ENCODE measurements at places on chromosomes 7 and 10. TPM values are rescaled to one million over a fixed set of nuclear protein-coding genes. Genes with fewer than 3 reads are reported as not detected.

GRCh38 chr10:873020-873419 lies 58.5 kb downstream of the LARP4B start:
- H3K27me3 ChIP-seq: no peaks in the 10 kb centered on the region
- no peaks in the 10 kb centered on the region for H3K4me1 ChIP-seq
- no peaks in the 10 kb centered on the region for H3K36me3 ChIP-seq
- no peak overlapping the region for H3K4me3 ChIP-seq
- DNase-seq: no peak

GRCh38 chr10:122143238-122143841 lies 127.8 kb upstream of the BTBD16 start:
- H3K4me1 ChIP-seq: peaks cover 53% of the 10 kb centered on the region
- peak overlapping the region; percentile 99 for H3K27ac ChIP-seq
- H3K27me3 ChIP-seq: no peaks in the 10 kb centered on the region
- DNase-seq: peak; percentile 65
- peak overlapping the region; percentile 35 for H3K4me3 ChIP-seq

DNA sequence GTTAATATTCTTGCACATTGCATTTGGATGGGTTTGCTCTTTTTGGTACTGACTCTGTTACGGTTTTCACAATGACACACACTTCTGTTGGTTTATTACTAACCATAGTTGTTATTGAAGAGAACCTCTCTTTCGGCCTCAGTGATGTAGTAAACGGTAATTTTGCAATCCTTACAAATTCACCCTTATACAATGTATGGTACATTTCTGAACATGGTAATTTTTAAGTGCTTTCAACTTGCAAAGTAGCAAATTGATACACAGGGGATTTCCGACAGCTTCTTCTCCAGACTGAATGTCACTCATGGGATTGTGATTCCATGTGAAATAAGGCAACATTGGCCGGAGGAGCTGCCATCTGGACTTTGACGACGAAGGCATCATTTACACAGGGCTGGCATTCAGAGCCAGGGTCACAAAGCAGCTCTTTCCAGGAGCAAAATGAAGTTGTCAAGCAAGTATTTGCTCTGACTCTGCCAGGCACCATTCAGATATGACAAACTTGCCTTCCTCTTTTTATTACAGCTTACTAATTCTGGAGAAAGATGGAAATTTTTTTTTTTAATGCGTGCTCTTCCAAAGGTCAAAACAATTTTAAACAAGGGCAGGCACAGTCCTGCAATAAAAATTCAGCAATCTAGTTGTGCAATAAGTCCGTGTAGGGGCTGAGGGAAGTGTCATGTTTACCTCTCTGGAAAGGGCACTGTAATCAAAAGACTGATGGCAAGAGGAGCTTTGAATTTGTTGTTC lies 711.5 kb upstream of the C7orf33 start:
- H3K4me1 ChIP-seq: no peaks in the 10 kb centered on the region
- H3K4me3 ChIP-seq: no peak overlapping the region
- no peaks in the 10 kb centered on the region for H3K36me3 ChIP-seq
- H3K27me3 ChIP-seq: no peaks in the 10 kb centered on the region

DGKB gene
- 0.15 TPM for total RNA-seq

LBX1 gene
- not detected for total RNA-seq
